ENCODE measurements at places on chromosomes 7 and 10.

GRCh38 chr7:139180700-139181311 lies 50.2 kb upstream of the UBN2 start:
- DNase-seq, result no peak

- DNase-seq, result peak; percentile 78
Observed at GRCh38 chr7:48109848-48110663, 21.0 kb downstream of the UPP1 start.

DNA sequence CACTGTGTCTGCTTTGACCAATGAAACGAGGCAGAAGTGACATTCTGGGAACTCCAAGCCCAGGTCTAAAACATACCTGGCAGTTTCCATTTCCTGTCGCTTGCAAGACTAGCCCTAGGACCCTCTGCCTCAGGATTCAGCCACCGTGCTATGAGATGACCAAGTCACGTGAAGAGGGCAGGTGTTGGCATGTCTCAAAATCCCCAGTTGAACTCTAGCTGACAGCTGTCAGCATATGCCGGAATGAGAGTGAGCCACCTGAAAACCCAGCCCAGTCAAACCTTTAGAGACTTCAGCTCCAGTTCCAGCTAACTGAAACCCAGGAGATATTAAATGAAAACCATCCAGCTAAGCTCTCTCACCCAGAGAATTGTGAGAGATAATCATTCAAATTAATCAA lies 89.9 kb upstream of the PPP1R3A start:
- DNase-seq, result no peak

DNA sequence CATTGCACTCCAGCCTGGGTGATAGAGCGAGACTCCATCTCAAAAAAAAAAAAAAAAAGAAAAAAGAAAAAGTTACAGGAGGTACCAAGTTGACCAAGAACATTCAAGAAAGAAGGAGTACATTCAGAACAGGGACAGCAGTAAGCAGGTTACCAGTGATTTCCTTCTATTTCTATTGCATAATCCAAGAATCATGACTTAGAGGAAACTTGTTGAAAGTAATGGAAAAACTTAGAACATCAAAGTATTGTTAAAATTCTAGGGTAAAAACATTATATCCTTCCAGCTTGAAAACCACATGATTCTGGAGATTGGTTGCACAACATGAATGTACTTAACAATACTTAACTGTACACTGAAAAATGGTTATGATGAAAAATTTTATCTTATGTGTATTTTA lies 25.2 kb downstream of the RAPGEF5 start:
- no peak for DNase-seq

- DNase-seq, result no peak
Observed at GRCh38 chr10:106836933-106837663, 327.4 kb downstream of the SORCS1 start.

- peak; percentile 81 for DNase-seq
Observed at GRCh38 chr10:29377333-29377961, 88.6 kb downstream of the LYZL1 start.

DNA sequence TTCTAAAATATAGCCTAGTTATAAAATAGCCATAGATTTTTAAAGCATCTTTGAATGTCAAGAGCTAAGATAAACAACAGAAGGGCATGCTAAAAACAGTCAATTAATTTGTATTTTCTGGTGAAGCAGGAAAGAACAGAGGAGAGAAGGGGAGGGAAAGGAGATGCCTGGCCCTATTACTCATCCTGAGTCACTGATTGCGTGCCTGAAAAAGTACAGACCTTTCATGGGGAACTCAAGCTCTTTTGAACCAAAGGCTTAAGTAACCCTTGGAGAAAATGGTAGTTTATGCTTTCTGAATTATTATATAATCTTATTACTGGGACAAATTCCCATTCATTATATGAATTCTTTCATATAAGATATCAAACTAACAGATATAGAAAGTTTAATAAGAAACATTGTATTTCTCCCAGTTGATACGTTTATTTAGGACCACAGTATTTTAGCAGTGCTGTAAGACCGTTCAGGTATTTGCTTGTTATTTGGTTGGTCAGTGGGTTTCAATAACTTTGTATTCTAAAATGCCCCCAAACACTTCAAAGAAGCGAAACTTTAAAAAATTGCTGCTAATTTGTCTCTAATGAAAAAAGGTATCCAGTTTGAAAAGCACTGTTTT lies 151.3 kb downstream of the HGF start:
- DNase-seq, result peak; percentile 63

- no peak for DNase-seq
Observed at GRCh38 chr10:44389556-44389955, 4.7 kb upstream of the CXCL12 start.

GRCh38 chr7:100726996-100727761 lies 6.2 kb upstream of the ZAN start:
- DNase-seq, result peak; percentile 89

Measured in GM03348 (cell line).